GM10248 (cell line): ENCODE measurements at places on chromosomes 7 and 10.

- no peak for DNase-seq
Observed at GRCh38 chr10:132264966-132265889, 42.5 kb downstream of the STK32C start.

DNA sequence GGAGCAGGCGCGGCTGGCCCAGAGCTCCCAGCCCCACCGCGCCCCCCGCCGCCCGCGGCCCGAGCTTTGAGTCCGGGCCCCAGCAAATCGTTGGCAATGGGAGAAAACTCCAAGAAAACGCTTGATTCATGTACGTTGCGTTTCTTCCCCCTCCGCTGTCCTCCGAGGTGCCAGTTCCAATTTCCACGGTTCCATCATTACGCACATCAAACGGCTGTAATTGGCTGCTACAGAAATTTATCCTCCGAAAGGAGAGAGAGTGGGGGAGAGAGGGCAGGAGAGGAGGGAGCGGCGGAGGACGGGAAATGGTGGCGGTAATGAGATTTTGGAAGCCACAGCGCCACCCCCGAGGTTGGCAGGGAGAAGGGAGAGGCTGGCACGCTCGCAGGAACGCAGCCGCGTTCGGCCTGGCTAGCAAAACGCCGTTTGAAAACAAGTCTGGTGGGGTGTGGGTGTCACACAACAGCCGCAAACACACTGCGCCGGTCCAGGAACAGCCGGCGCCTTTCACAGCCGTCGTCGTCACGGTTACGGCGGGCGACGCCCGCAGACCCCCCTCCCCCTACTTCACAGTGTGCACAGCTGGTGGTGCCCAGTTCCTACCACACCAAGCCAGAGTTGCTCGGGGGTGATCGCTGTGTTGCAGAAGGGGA is 57.5 kb downstream of the UNCX start:
- DNase-seq, result no peak

DNA sequence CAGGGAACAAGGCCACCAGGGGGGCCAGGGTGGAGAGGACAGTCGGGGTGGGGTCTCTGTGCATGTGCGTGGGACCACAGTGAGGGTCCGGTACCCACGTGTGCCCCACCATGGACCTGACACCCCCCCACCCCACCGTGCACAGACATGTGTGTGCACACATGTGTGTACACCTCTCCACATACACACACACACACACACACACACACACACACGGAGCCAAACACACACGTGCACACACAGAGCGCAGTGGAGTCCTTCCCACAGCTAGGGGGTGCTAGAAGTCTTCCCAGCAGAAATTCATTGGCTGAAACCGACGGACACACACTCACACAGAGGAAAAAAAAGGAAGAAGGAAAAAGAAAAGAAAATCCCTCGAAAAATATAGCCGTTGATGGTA is 42.8 kb upstream of the GNA12 start:
- DNase-seq, result peak; percentile 78

DNA sequence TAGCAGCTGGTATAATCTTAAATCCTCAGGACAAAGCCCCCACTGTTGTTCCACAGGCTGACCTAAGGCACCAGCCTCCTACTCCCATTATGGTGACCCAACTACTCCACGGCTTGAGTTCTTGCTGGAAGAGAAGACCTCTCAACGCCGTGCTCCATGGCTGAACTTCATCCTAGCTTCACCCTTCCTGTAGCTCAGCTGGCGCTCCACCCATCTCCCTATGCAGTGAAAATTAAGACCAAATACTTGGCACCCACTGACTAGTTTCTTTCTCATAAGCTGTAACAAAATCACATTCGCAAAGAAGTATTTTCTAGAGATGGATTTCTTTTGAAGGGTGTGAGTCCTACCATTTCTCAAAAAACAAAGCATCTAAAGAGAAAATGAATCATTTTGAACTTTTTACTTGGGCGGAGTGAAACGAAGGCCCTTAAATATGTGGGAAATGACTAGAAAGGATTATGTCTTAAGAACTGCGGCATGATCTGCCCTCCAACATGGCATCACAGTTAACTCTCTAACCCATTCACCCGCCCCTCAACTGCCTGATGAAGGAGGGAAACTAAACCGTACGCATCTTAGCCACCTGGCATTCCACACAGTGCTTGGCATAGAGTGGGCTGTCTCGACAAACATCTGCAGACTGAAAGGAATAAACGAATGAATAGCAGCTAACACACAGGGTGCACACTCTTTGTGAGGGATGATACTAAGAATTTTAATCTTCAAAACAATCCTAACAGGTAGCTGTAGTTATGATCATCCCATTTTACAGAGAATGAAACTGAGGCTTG is 32.7 kb downstream of the GFRA1 start:
- no peak for DNase-seq

GRCh38 chr7:11332865-11333228 is 359.2 kb downstream of the PHF14 start:
- DNase-seq, result no peak
